ENCODE measurements at places on chromosomes 16 and 17. TPM values are rescaled to one million over a fixed set of nuclear protein-coding genes. Genes with fewer than 3 reads are reported as not detected.
A peak's percentile ranks its signal among the peaks of the same experiment; 100 is the strongest.

DNA sequence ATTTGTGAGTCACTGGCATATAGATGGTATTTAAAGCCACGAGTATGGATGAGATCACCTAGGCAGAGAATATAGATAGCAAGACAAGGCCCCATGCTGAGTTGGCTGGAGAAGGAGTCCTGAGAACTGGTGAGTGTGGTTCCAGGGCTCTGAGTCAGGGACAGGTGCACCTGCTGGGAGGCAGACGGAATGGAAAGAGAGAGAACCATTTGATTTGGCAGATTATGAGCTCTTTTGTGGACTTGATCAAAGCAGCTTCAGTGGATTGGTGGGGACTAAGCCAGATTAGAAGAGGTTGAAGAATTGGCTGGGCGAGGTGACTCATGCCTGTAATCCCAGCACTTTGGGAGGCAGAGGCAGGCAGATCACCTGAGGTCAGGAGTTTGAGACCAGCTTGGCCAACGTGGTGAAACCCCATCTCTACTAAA is 4.3 kb upstream of the C16orf92 start:
- no peak for DNase-seq

GRCh38 chr16:19365486-19365885 is 52.2 kb upstream of the TMC5 start:
- no peak for DNase-seq

GRCh38 chr16:1790261-1790610 is 3.3 kb downstream of the IGFALS start:
- no peak for DNase-seq

GRCh38 chr17:6299275-6299674 is 135.6 kb downstream of the AIPL1 start:
- DNase-seq = no peak

DNA sequence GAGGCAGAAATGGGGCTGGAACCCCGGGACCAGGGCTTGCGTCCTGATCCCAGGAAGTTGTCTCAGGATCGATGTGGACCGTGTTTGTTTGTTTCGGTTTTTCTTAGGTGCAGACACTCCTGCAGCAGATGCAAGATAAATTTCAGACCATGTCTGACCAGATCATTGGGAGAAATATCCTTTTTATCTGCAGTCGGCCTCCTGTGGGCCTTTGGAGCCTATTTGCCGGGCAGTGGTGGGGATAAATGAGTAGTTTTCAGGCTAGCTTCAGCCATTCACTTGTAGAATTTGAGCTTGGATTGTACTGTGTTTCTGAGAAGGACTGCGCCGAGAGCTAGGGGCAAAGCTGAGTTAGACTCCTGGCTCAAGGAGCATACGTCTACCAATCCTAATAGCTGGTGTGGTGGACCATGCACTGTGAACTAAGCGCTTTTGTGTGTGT is 816 bp downstream of the HSBP1 start:
- no peak for DNase-seq

DNA sequence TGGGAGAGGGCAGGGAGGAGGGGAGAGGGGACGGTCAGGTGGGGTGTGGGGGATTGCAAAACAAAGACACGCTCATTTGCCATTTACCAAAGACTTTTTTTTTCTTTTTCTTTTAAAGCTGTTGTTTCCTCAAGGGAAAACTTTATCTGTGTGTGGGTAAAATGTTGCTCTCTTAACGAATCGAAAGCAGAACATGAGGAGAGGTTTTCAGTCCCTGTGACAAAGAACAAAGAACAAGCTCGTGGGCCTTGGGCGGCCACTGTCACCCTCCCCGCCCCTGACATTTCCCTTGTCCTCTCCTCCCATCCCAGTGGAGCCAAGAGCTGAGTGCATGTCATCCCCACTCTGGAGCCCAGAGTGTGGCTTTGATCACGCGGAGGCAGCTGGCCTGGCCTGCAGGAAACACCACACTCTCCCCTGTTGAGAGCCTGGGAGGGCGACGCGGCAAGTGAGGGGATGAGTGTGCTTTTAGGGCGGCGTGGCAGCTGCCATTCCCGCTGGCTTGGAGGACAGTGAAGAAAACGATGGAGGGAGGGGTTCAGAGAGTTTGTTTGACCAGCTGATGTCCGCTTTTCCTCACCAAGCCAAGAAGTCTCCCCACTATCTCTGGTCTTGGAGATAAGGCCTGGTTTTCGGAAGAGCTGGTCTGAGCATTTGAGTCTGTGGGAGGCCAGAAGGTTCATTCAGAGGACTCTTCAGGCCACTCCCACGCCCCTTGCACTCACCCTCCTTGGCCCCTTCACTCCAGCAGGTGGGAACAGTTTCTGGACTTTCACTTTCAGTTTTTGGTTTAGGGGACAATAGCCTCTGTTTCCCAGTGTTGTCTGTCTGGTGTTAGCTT is 11.4 kb downstream of the CCR7 start:
- peak; percentile 29 for DNase-seq

GRCh38 chr16:25783226-25783625 is 91.5 kb downstream of the HS3ST4 start:
- no peak for DNase-seq

DNA sequence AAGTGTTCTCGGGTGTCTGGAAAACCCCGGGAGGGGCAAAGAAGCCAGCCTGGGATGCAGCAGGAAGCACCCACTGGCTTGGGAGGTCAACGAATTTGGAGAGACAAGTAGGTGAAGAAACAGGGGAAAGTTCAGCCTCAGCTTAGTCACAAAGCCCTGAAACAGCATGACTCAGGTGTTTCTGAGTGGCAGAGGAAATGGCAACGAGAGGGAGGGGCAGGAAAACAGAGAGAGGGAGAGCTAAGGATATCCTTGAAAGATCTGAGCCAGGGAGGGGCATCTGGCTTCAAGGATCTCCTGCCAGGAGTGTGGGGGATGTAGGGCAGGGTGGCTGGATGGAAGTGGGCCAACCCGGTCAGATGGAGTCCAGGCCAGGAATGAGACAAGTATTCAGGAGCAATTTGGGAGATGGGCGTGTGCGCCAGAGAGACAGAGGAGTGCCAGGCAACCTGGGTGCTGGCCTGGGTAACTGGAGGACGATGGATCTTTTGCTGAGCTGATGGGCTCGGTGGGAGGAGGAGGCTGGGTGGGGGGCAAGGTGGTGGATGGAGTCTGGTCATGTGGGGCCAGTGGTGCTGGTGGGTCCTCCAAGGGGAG is 27.2 kb downstream of the ABCC3 start:
- DNase-seq = peak; percentile 63

DNA sequence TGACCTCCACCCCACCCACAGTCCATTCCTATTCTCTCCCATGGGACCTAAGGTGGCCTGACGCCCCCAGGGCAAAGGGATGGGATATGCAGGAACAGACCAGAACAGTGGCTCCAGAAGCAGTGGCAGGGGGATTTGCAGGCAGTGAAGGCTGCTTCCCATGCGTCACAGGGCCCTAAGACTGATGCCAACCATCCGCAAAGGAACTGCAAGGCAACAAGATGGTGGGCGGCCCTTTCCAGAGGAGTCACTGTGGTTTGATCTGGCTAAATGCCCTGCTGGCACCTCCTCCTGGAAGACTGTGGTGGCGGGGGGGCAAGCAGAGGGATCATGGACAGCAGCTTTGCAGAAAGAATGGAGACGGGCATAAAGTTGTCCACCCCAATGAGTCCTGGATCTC is 4.4 kb upstream of the SLC39A11 start:
- no peak for DNase-seq

DNA sequence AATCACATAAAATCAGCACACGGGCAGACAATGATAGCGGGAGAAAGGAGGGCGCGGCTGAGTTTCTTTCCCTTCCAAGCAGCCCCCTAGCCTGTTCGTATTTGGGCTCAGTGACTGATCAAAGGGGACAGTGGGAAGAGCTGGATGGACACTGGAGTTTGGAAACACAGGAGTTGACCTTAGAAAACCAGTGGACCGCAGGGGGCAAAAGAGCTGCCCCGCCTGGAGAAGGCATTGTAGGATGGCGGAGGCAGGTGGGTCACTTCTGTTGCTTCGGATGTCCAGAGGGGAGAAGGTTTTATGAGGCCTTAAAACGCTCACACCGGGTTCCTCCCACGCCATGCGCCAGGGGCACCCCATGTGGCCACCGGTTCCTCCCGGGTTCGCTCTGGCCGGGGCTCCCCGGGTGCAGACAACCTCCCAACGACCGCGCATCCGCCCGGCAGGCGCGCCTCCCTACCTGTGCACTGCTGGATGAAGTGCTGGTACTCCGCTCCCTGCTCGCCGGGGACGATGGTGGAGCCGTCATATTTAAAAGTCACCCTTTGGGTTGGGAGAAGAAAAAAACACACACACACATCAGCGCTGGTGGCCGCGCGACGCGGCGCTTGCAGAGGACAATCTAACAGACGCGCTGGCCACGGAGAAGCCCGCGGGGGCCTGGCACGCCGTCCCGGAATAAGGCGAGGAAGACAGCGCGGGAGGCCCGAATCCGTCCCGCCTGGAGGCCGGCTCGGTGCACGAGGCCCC is 662 bp downstream of the COTL1 start:
- DNase-seq = peak; percentile 41

DNA sequence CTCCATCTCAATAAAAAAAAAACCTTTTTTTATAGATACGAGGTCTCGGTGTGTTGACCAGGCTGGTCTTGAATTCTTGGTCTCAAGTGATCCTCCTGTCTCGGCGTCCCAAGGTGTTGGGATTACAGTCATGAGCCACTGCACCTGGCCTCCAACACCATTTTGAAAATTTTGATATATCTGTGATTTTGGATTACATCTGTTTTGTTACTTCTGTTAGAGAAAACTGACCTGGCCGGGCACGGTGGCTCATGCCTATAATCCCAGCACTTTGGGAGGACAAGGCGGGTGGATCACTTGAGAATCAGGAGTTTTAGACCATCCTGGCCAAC is 18.6 kb downstream of the RMI2 start:
- no peak for DNase-seq

- peak; percentile 12 for DNase-seq
Measured at GRCh38 chr17:33593991-33594390, 300.9 kb upstream of the ASIC2 start.

DNA sequence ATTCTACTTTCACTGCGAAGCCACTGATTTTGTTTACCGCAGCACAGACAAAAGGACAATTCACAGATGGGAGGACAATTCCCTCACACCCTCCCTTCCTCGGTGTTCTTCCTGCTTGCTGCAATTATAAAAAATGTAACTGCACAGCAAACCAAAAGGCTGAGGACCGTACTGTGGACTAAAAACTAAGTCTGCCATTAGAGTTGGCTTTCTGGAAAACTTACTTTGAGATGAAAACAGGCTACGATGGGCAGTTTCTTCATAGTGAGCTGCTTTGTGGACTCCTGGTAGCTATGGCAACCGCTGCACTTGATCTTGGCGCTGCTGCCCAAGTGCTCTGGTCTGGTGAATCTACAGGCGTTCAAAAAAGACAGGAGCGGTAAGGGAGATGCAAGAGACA is 35.2 kb downstream of the USP22 start:
- no peak for DNase-seq

ACSM3 gene
- total RNA-seq = 65.9 TPM

CCL4L2 gene
- total RNA-seq = not detected

SLC5A11 gene
- not detected for total RNA-seq

HASPIN gene
- total RNA-seq = not detected

CDH3 gene
- total RNA-seq = 4.7 TPM

All from body of pancreas (tissue), 4 donors.